ENCODE measurements at places on chromosomes 6 and 20.

DNA sequence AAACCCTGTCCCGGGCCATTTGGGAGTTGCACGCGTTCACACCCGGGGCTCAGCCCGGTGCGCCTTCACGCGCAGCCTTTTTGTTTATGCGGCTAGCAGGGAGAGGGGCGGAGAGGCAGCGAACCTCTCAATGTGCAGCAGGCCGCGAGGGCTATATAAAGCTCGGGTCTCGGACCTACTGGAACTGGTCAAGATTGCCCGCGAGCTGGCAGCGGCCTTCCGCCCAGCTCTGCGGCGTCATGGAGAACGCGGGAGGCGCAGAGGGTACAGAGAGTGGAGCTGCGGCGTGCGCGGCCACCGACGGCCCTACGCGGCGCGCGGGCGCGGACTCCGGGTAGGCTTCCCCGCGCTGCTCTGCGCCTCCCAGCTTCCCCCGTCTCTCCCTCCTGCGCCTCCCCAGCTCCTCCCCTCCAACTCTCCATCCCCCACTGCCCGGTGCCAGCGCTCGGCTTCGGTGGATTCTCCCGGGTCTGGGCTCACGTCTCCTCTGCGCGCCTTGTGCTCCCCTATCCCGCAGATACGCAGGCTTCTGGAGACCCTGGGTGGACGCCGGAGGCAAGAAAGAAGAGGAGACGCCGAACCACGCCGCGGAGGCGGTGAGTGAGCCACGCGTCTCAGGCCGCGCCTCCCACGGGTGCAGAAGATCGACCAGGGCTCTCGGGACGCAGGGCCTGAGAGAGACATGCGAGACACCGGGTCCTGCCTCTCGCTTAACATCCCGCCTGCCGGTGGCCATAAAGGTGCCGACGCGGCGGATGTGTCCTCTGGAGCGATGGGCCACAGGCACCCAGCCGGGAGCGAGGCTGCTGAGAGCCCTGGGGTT is at the start of gene RIPPLY2:
RIPPLY2 (plus strand) TSS at position 183 of the 823 bp plus-strand sequence; CDS start at position 240, 57 bp downstream.
- no peak for DNase-seq

GRCh38 chr6:156593127-156593526 is 184.1 kb upstream of the ARID1B start:
- DNase-seq: no peak

- DNase-seq: no peak
Measured at GRCh38 chr6:163701762-163702161, 287.2 kb downstream of the QKI start.

DNA sequence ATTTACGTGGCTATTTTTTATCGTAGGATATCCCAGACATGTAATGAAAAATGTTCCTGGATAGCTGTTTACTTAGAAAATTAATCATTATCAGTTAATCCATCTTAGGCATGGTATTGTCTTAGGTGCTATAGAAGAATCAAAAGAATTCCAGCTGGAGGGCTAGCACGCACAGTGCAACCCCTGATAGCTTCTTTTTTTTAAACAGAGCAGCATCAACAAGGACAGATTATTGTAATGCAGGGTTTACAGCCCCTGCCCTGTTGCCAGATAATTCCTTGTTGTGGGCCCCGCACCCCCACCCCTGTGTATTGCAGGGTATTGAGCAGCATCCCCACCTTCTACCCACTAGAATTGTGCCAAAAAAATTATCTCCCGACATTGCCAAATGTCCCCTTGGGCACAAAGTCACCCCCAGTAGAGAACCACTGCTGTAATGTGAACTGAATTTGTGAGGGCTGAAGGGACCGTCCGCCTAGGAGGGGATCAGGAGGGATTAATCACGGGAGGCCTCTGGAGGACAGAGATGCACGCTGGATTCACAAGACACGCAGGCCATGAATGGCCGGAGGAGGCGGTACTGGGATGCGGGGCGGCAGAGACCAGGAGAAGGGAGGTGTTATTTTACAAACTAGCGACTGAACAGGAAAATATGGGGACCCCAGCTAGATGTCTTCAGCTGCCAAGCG is 174.6 kb downstream of the ZDHHC14 start:
- DNase-seq: no peak

GRCh38 chr20:38833857-38834164 is 28.3 kb downstream of the PPP1R16B start:
- no peak for DNase-seq

DNA sequence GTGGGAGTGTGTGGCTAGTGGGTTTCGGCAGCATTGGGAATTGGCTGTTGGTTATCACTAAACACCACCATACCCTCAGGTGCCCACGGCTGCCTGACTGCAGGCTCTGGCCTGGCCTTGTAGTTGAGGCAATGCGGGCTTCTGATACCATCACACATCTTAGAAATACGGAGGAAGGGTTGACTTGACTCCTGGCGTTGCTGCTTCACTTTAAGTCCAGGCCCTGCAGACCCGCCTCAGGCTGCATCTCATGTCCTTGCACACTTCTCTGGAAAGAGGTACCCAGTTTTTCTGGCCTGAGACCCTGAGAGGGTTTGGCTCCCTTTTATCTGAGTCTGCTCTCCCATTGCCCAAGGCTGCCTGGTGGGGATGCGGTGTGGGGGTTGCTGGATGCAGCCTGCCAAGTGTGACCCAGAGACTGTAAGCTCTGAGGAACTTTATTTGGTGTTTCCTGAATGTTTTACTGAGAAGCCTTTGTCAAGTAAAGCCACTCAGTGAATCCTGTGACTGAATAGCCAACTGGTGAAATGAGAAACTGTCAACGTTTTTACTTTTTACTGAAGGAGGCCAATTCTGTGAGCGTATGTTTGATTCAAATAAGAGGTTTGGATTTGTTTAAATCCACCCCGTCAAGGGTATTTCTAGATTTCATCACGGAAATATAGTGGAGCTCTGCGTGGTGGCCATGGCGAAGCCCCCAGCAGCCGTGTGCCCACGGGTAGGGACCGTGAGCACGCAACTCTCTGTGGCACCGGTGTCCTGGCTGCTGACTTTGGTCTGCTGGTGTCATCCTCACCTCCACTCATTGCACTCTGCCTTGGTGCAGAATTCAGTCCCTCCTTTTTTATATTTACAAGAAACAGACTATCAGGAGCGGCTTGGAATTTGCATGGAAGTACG is 160.1 kb downstream of the DTNBP1 start:
- no peak for DNase-seq

GRCh38 chr6:21381331-21381963 is 212.1 kb upstream of the SOX4 start:
- no peak for DNase-seq

DNA sequence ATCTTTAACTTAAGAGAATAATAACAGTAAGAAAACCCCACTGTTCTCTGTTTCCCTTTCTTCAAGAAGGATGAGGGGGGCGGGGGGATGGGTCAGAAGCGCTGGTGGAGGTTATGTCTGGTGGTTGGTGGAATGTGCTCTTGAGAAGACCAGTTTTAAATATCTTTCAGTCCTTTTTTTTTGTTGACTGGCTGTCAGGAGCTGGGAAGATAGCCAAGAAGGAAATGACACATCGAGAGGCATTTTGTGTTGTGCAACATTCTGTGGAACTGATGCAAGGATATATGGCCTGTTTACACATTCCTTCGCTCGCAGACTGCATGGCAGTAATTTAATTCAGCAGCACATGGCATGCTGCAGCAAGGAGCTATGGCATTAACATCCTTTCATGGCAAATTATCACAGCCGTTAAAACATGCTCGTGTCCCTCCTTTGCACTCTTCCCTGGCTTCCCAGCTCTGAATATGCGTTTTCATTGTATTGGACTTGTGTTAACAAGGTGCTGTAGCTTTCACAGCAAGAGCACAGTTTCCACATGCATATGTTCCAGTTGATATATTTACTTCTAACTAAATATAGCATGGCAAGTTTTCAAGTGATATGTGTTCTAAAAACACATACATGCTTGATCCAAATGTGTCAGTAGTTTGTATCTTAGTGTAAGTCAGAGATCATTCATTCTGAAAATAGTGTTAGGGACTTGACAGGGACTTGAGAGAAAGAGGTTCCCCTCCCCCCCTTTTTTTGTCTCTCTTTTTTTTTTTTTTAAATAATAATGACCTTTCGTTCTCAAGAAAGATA is 68.2 kb upstream of the SUPT3H start:
- DNase-seq: no peak

- DNase-seq: no peak
Measured at GRCh38 chr20:48797275-48797825, 30.4 kb downstream of the PREX1 start.

DNA sequence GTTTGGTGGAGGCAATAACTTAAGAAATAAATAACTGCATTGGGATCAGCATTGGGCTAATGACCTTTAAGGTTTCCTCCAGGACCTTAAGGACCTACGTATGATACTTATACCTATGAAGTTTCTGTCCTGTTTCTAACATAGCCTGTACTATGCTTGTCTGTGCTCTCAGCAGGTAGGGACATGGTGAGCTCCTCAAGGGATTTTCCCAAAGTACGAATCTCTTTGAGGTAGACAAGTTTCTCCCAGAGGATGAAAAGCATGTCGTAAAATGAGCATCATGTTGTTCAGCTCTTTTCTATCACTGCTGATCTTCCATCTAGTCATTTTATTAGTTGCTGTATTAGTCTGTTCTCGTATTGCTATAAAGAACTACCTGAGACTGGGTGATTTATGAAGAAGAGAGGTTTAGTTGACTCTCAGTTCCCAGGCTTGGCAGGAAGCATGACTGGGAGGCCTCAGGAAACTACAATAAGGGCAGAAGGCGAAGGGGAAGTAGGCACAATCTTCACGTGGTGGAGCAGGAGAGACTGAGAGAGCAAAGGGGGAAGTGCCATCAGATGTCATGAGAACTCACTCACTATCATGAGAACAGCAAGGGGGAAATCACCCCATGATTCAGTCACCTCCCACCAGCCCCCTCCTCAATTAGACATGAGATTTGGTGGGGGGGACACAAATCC is 77.8 kb upstream of the TGM3 start:
- DNase-seq: no peak

- no peak for DNase-seq
Measured at GRCh38 chr6:34522761-34523160, 33.4 kb downstream of the SPDEF start.

DNA sequence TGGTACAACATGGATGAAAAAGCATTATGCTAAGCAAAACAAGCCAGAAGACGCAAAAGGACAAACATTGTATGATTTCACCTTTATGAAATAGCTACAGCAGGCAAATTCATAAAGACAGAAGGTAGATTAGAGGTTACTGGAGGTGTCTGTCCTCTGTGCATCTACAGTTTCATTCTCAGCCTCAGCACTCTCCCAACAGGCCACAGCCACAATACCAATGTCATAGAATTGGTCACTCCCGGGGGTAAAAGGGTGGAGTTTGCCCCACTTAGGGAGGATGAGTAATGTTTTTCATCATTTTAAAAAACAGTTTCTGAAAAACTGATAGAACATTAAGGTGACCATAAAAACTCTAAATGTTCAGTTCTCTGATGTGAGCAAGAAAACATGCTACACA is 17.2 kb upstream of the TMX4 start:
- no peak for DNase-seq

DNA sequence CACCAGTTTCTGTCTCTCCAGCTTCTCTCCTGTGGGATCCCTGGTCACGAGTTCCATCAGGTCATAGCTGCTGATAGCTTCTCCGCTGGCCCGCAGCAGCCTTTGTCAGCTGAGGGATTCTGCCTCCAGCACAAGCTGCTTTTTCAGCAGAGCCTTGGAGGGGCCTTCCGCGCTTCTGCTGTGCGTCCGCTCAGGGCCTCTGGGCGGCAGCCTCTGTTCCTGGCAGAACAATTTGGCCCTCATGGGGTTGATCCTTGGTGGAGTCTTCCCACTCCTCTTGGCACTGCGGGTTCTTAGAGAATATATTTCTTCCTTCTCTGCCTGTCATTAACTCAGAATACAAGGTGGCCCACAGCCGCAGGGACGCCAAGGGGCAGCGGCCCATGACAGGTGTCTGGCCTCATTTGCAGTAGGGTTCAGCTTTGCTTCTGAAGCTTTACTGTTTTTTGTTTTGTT is 158.8 kb downstream of the DTNBP1 start:
- no peak for DNase-seq

GRCh38 chr6:44234101-44235025 is 11.0 kb downstream of the SLC29A1 start:
- DNase-seq: no peak

DNA sequence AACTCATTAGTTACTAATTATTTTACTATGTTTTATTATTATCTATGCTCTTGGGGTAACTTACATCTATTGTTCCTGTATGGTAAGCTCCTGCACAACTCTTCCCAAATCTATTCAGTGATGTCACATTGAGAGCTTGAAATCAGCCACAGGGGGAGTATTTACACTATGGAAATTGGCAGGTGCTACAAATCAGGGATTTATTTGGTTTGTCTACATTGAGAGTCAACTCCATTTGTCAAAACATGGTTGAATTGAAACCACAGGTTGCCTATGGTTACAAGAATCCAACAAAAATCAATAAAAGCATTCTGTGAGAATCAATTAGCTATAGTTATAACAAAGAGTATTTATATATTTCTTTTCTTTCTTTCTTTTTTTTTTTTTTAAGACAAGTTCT is 3.9 kb upstream of the FITM2 start:
- no peak for DNase-seq

DNA sequence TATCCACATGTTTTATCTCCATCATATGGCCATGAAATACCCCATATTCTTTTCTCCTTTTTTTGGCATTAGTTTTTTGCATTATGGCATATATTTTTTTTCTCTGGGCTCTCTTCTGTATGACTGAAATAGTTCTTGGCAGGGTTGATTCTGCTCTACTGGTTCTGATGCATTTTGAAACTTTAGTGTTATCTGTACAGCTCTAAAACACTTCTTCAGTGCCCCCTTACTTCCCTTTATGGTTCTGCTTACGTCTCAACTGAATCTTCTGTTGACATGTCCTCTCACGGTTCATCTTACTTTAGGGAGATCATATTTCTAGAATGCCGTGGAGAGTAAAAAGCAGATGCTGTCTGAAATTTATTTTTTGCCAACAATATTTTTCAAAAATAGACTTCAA is 23.2 kb upstream of the TXNDC5 start:
- DNase-seq: no peak

DNA sequence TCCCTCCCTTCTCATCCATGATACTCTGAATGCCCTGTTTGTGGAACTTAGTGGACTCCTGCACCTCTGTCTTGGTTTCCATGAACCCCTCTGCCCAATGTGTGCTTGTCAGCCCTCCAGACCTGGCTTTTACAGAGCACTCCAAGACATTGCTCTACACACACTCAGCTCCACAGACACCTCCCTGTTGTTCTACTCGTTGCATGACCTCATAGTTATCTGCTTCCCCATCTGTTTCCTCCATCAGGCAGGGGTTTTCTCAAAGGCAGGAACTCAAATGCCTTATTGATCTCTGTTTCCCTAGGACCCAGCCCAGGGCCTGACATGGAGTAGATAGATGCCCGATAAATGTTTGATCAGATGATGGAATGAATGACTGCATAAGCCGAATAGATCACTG is 13.3 kb downstream of the PLCG1 start:
- no peak for DNase-seq

DNA sequence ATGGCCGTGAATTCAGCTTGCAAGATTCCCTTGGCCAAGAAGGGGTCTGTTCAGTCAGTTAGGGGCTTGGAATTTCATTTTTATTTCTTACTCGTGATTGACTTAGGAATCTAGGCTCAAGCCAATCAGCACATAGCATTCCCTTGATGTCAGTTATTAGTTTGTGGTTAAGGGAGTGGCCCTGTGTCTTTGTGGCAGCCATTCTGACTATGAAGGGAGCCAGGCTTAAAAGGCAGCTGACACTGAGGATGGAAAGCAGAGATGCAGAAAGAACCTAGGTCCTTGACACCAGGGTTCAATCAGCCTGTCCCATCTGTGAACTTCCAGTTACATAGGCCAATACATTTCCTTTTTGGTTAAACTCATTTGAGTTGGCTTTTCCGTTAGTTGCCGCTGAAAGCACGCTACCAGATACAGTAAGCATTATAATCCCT is 48.1 kb downstream of the MCUR1 start:
- DNase-seq: no peak
